ENCODE measurements at places on chromosomes 5 and 9. TPM values are rescaled to one million over a fixed set of nuclear protein-coding genes. Genes with fewer than 3 reads are reported as not detected.

The GBGT1 gene
- total RNA-seq = not detected

The SYNPO gene
- 8.4 TPM for total RNA-seq

The MAMDC2 gene
- not detected for total RNA-seq

The SLC31A2 gene
- 3.6 TPM for total RNA-seq

The KLF4 gene
- 38.8 TPM for total RNA-seq

The LOX gene
- total RNA-seq = 0.23 TPM

The ISL1 gene
- 1.4 TPM for total RNA-seq

The FSTL4 gene
- total RNA-seq = 4.2 TPM

The PCDHGC4 gene
- total RNA-seq = 1.5 TPM

The CHD1 gene
- total RNA-seq = 45.9 TPM

The CD72 gene
- total RNA-seq = not detected

The UAP1L1 gene
- total RNA-seq = 6.4 TPM

- no peak overlapping the region for H3K4me3 ChIP-seq
- H3K27me3 ChIP-seq = no peaks in the 10 kb centered on the region
Observed at GRCh38 chr5:90484540-90484939, 9.9 kb downstream of the POLR3G start.

DNA sequence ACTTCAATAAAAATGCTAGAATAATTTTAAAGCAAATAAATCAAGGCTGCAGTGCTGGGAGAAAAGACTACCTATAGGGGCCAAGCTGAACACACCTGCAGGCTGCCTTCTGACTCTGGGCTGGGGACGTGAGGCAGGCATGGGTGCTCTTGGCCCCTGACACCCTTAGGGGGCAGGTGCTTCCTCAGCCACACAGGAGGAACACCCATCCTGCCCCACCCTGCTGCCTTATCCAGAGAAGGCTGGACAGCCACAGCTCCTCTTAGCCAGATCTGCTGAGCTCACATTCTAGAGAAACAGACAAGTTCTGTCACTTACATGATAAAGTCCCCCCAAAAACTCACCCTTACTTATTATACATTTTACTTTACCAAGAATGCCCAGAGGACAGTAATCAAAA lies 6.6 kb upstream of the LMX1B start:
- no peak overlapping the region for H3K27ac ChIP-seq
- no peaks in the 10 kb centered on the region for H3K36me3 ChIP-seq
- H3K4me3 ChIP-seq = no peak overlapping the region
- peaks cover 24% of the 10 kb centered on the region for H3K27me3 ChIP-seq

DNA sequence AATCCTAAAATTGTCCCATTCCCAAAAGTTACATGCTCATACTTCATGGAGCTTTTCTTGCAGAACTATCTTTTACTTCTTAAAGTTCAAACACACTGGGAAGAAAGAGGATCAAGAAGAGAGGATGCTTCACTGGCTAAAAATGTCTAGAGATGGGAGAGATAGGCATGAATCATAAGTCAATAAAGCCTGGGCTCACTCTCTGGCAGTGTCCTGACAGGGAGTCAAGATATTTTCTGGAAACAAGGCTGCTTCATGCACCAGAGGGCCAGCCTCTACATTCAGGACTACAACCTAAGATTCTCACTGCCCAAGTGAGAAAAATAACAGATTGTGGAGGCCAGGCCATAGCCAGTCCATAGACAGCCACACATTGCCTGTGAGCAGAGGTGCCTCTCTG lies 1358.4 kb downstream of the EFNA5 start:
- peak; percentile 75 for DNase-seq
- no peaks in the 10 kb centered on the region for H3K36me3 ChIP-seq
- no peak overlapping the region for H3K27ac ChIP-seq
- no peak overlapping the region for H3K4me3 ChIP-seq
- peaks cover 13% of the 10 kb centered on the region for H3K4me1 ChIP-seq

DNA sequence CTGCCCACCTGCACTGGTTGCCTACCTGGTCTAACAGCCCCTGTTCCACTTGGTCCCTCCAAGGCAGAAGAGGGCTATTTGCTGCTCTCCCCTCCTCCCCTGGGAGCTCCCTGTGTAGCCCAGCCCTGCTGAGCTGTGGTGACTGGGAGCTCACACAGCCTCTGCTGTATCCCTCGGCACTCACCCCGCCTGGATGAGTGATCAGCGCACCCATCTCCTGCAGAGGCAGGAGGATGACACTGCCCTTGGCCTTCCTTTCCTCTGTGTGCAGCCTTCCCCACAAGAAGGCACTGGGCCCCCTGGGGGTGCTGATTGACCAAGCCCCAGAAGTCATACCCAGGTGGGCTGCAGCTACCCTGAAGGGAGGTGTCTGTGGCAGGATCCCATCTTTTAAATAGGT lies 134.2 kb downstream of the ADAMTS2 start:
- peaks cover 9% of the 10 kb centered on the region for H3K27me3 ChIP-seq
- DNase-seq = no peak
- peaks cover 6% of the 10 kb centered on the region for H3K4me1 ChIP-seq
- H3K36me3 ChIP-seq = no peaks in the 10 kb centered on the region
- no peak overlapping the region for H3K27ac ChIP-seq
- H3K4me3 ChIP-seq = no peak overlapping the region

DNA sequence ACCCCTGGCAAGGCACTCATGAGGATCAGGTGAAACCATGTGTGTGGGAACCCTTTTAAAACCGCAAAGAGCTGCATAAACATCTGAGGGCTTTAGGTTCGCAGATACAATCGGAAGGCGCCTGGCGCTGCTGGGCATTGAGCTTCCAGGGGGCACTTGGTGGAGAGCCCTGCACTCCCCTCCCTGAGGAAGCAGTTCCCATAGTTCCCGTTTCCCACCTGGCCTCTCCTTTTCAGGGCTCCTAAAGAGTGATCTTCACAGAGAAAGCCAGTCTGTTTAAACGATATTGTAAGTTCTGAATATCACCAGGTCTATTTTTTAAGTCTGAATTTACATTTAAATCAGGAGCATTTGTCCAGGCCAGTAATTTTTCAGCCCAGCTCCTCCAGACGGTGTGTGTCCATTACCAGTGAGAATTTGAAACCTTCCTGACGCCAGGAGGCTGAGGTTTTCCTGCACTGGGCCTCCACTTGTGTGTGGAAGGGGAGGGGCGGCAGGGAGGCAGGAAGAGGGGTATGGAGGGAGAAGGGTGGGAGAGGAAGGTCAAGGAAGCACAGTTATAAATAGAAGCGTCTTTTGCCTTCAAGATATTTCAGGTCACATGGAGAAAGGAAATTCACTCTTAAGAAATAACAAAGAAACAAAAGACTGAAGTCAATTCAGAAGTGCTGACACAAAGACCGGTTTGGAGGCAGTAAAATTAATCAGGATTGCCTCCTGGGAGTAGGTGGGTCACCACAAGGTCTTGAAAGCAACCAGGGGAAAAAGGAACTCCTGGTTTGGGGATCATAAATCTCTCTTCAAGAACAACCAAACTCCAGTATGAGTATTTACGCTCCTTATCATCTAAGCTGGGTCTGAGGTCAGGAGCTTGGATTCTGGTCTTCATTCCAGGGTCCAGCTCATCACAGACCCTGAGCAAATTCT lies 14.3 kb upstream of the MGAT1 start:
- DNase-seq = no peak
- no peak overlapping the region for H3K27ac ChIP-seq
- H3K27me3 ChIP-seq = no peaks in the 10 kb centered on the region
- peaks cover 1% of the 10 kb centered on the region for H3K4me1 ChIP-seq
- H3K4me3 ChIP-seq = no peak overlapping the region
- H3K36me3 ChIP-seq = no peaks in the 10 kb centered on the region

DNA sequence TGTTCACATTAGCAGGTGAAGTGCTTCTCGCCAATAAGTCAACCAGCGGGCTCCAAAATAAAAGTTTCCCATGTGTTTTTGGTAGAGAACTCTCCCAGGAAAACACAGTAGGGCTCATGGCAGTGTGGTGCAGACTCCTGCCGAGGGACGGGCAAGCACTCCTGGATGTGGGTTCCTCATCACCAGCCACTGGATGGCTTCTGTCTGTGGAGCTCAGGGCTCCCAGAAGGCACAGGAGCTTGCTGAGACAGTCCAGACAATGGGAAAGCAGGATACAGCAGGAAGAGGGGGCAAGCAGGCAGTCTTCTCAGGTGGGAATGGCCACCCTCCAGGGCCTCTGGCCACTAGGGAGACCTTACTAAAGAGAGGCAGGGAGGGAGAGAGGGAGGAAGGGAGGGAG lies 142.4 kb downstream of the HSD17B3 start:
- H3K36me3 ChIP-seq = no peaks in the 10 kb centered on the region
- H3K4me3 ChIP-seq = no peak overlapping the region
- no peak for DNase-seq
- no peak overlapping the region for H3K27ac ChIP-seq

DNA sequence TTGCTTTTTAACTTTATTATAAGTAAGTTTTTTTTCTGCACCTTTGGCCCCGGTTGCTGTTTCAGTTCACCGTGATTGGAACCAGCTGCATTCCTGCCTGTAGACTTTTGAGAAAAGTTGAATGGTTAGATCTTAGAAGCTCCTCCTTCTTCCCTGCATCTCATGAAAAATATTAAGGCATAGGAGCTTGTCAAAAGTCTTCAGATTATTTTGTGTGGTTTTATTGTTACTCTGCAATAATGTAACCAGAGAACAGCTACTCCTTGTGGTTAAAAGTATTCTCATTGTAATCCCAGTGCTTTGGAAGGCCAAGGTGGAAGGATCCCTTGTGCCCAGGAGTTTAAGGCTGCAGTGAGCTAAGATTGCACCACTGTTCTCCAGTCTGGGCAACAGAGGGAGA lies 3.3 kb upstream of the SLC2A8 start:
- H3K4me3 ChIP-seq = no peak overlapping the region
- no peak overlapping the region for H3K27ac ChIP-seq
- peak; percentile 16 for DNase-seq
- H3K36me3 ChIP-seq = no peaks in the 10 kb centered on the region

DNA sequence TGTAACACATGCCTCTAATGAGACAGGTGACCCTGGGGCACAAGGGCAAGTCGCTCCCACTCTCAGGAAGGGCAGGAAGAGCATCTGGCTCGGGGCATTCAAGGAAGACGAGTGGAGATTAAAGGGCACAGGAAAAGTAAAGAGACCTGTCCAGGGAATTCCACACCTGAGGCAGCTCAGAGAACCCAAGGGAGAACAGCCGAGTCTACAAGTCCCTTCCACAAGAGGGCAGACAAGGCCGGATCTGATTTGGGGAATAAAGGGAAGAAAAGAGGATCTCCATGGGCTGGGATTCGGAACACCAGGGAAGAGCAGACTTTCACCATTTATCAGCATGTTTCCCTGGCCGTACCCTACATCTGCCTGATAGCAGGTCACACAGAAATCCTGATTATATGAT lies 28.1 kb downstream of the GPX3 start:
- H3K4me3 ChIP-seq = no peak overlapping the region
- no peaks in the 10 kb centered on the region for H3K4me1 ChIP-seq
- DNase-seq = peak; percentile 50
- no peak overlapping the region for H3K27ac ChIP-seq
- peaks cover 45% of the 10 kb centered on the region for H3K36me3 ChIP-seq

- no peaks in the 10 kb centered on the region for H3K36me3 ChIP-seq
- H3K4me1 ChIP-seq = no peaks in the 10 kb centered on the region
- H3K4me3 ChIP-seq = no peak overlapping the region
- DNase-seq = no peak
- H3K27ac ChIP-seq = no peak overlapping the region
Observed at GRCh38 chr5:13027874-13028273, 916.6 kb downstream of the DNAH5 start.

DNA sequence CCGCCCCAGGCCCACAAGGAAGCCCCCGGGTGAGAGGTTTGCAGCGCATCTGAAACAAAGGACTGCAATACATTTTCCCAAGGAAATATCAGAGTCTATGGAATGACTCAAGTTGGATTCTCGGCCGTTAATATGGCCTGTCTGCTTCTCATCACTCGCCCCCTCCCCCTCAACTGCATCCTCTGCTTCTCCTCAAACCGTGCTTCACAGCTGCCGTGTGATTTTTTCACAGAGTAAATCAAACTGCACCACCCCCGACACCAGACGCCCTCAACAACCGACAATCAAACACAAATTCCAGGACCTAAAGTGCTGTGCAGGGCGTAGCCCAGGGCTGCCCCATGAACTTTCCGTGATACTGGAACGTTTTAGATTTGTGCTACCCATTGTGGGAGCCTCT lies 176.9 kb downstream of the ROR2 start:
- H3K36me3 ChIP-seq = no peaks in the 10 kb centered on the region
- no peaks in the 10 kb centered on the region for H3K4me1 ChIP-seq
- H3K4me3 ChIP-seq = no peak overlapping the region
- H3K27me3 ChIP-seq = peaks cover 72% of the 10 kb centered on the region

DNA sequence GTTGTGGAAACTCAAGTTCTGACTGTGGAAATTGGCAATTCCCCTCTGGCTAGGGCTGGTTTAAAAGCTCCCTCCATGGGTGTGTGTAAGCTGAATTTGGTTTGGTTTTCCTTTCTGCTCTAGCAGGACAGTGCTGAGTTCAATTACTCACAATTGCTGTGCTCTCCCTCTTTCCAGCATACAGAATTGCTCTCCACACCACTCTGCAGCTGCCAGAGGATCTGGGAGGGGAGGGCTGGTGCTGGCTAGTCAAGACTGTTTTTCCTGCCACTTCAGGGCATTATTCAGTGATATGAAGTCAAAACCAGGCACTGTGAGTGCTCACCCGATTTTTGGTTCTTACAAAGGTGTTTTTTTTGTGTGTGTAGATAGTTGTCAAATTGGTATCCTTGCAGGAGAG lies 336.9 kb upstream of the SLC24A2 start:
- H3K4me1 ChIP-seq = no peaks in the 10 kb centered on the region
- no peak for DNase-seq
- peaks cover 26% of the 10 kb centered on the region for H3K27me3 ChIP-seq

Measured in PC-3 (cell line).